Ammon's horn (tissue), 1 donor: ENCODE measurements at places on chromosomes 16 and 17.
A peak's percentile ranks its signal among the peaks of the same experiment; 100 is the strongest.

GRCh38 chr17:49148171-49148570, 15.6 kb downstream of the B4GALNT2 start:
- DNase-seq = no peak

GRCh38 chr16:20359997-20360396, 7.5 kb upstream of the UMOD start:
- DNase-seq = no peak

- DNase-seq = no peak
Observed at GRCh38 chr17:2023692-2024571, 1.2 kb downstream of the RTN4RL1 start.

DNA sequence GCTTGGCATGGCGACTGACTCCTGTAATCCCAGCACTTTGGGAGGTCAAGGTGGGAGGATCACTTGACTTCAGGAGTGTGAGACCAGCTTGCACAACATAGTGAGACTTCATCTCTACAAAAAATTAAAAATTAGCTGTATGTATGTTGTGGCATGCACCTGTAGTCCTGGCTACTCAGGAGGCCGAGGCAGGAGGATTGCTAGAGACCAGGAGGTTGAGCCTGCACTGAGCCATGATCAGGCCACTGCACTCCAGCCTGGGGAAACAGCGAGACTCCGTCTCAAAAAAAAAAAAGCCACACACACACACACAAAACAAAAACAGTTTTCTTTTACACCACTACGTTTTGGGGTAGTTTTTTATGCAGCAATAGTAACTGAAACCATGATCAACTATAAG, 89.0 kb upstream of the DHX40 start:
- no peak for DNase-seq

DNA sequence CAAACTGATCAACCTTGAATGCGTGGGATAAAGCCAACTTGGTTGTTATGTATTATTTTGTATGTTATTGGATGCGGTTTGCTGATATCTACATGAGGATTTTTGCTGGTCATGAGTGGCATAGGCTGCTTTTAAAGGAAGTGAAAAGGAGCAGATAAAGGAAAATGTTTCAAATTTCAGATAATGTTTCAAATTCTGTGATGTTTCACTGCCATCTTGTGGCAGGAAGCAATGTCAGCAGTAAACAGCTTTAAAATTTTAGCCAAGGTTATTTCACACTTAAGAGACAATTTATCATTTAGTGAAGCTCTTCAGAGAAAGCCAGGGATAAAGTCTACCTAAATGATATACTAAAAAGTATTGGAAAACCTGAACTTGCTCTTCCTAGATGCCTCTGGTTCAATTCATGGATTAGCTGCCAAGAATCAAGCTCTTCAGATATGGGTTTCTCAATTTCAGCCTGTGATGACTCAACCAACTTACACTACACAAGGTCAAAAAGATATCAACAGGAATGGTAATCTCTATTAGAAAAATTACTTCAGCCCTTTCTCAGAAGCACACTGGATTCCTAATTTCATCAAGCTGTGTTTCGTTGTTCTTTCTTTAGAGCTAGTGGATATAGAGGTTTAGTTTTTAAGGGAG, 136.0 kb upstream of the C17orf78 start:
- DNase-seq = peak; percentile 18

DNA sequence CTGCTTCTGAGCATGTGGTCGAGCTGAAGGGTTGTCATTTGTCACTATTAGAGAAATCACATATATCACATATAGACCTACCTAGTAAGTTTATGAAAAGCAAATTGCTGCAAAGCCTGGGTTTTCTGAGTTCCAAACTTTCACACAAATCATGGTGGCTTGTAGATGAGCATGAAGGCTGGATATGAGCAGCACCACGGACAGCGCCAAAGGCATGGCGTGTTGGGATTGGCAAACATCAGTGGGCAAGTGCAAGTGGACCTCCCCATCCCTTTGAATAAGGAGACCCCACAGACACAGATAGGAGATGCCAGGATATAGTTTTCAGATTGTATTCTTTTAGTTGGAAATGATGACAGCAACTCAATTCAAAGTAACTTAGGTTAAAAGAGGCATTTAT, 77.6 kb upstream of the CACNG3 start:
- DNase-seq = no peak

DNA sequence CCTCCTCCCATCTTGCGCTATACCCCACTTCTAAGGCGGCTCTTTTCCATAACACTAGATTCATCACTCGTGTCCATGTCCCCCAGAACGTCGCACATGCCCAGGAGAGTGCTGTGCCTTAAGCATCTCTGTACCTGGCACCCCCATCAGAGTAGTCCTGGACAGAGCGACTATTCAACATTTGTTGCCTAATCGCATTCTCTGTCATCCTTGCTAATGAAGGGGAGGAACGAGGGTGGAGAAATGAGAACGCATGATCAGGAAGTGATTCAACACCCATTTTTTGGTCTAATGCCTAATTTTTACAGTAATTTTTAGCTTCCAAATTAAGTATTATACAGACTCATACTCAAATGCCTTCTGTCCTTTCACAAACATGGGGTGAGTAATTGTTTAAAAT, 53.2 kb downstream of the SLC39A11 start:
- peak; percentile 26 for DNase-seq

GRCh38 chr16:65601781-65602180, 479.9 kb upstream of the CDH11 start:
- no peak for DNase-seq

DNA sequence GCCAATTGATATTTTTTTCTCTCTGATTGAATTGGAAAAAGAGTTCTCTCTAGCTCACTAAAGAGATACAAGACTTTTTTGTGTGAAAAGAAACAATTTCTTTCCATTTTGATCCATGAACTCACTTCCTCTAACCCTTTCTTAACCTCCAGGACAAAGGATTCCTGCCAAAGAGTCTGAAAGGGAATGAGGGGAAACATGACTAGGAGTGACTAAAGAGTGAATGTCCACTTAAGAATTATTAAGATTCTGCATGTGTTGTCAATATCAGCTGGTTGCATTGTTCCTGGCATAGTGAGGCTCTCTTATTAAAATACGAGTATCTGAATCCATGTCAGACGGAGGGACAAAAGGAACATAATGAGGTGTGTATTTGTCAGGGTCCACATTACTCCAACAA, 344.7 kb downstream of the GRIN2A start:
- DNase-seq = no peak

GRCh38 chr17:75641343-75641742, 8.1 kb downstream of the SMIM5 start:
- peak; percentile 63 for DNase-seq

GRCh38 chr17:42118545-42118944, 2.6 kb downstream of the KAT2A start:
- no peak for DNase-seq

DNA sequence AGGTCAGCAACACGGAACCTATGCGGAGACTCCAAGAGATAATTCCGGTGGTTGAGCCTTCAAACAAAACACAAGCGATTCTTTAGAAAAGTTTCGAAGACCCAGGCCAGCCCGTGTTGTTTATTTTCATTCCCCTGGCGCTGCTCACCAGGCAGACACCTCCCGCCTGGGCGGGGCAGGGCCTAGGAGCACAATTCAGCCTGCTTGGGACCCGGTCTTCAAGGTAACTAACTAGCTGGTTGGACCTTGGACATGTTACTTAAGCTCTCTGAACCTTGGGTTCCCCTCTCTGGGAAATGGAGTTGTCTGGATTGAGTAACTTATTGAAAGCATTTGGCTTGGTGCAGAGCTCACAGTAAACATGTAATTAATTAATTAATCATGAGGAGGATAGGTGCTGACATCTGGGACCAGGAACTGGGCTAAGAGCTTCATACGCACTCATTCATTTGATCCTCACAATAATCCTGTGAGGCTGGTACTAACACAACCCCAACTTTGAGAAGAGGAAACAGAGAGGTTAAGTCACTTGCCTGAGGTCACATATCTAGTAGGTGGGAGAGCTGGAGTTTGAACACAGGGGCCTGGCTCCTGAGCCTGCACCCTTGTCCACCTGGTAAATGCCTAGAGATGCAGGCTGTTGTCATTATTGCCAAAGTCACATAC, 125.3 kb upstream of the SMURF2 start:
- no peak for DNase-seq

DNA sequence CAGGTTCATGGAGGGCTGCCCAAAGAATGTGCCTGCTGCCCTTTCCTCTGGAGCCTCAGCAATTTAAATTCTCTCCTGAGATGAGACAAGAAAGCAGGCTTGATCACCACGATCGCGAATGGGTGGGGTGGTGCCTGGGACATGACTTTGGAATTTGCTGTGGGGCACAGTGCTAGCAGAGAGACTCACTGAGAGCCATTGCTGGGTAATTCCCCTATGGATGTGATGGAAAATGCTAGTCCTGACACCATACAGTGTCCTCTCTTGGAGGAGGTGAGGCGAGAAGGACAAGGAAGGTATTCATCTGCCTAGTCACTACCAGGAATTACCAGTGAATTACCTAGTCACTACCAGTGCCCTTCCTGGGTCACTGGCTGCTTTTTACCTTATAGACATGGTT, 15.5 kb downstream of the FAM20A start:
- DNase-seq = no peak

GRCh38 chr17:4986403-4986802, 1.1 kb downstream of the CAMTA2 start:
- no peak for DNase-seq

DNA sequence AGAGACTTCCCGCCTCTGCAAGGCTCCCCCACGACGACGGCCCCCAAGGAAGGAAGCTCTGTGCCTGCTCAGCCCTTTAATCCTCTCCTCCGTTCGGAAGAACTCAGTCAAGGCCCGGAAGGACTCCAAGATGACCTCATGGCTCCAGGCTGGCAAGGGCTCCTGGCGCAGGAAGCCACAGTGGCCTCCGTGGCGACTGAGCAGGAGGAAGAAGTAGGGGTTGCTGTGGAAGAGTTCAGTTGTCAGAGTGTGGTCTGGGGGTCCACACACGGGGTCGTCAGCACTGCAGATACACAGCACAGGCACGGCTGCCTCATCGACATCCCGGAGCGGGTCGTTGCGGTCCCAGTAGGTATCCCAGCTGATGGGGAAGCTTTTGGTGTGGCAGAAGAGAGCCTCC, 4.2 kb downstream of the ABHD15 start:
- no peak for DNase-seq

DNA sequence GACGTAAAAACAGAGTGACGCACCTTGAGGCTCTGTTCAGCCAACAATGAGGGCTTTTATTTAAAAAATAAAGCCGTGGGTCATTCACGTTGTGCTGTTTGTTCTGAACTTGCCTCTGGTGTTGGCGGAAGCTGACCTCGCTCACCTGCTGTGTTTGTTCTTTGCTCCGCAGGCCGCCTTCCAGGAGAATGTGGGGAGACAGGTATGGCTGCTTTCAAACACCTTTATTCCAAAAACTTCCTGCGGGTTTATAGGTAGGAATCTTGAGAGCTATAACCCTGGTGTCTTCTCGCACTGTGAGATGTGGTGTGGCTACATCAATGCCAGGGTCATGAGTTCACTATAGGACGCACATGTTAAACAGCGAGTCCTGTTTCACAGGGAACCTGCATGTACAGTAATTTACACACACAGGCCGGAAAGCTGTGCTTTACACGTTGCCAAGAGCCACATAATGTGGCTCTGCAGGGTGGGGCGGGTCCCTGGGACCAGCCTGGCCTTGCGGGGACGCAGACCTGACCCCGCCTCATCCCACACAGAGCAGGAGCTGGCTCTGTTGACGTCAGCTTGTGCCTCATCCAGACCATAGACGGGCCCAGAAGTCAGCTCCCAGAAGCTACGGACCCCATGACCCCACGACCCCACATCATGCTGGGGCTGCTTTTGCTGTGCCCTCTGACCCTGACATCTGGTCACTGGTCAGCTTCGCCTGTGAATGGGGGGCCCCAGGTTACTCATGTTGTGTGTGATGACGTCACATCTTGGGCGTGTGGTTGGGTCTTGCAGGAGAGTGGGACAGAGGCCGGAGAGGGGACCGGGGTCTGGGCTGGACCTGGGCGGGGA, 49.9 kb upstream of the ZNF750 start:
- no peak for DNase-seq

GRCh38 chr17:68231541-68231940, 16.3 kb upstream of the AMZ2 start:
- no peak for DNase-seq

GRCh38 chr17:45067637-45068036, 6.5 kb downstream of the NMT1 start:
- DNase-seq = no peak

DNA sequence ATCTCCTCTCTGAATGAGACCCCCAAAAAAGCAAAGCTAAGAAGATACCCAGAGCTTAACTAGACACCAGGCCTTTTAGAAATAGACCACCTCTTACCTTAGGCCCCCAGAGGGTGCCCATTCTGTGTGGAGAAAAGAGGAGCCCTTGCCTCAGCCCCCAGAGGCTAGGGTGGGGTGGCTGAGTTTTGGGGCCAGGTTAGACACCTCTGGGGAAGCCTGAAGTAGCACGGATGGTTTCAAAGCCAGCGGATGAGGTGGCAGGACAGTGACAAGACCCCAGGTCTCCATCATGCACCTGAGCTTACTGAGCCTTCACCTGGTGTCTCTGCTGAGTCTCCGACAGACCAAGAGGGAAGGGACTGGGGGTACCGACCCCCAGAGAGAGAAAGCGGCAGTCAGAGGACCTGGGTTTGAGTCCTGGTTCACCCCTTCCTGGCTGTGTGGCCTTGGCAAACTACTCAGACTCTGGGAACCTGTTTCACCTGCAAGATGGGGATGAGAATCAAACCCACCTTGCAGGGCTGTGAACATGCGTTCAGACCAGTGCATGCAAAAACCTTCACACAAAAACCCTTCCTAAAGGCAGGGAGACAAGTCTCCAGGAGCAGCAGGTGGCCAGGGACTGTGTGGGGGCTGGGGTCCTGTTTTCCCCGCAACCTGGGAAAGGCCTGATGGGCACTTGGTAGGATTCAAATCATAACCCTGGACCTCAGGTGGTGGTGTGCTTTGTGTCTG, 7.7 kb downstream of the SCGB1C2 start:
- no peak for DNase-seq

GRCh38 chr16:30567991-30568638, 3.4 kb downstream of the ZNF688 start:
- DNase-seq = no peak

- no peak for DNase-seq
Observed at GRCh38 chr16:51638339-51639135, 487.5 kb upstream of the SALL1 start.

- no peak for DNase-seq
Observed at GRCh38 chr17:27526604-27527002, 70.4 kb downstream of the KSR1 start.

DNA sequence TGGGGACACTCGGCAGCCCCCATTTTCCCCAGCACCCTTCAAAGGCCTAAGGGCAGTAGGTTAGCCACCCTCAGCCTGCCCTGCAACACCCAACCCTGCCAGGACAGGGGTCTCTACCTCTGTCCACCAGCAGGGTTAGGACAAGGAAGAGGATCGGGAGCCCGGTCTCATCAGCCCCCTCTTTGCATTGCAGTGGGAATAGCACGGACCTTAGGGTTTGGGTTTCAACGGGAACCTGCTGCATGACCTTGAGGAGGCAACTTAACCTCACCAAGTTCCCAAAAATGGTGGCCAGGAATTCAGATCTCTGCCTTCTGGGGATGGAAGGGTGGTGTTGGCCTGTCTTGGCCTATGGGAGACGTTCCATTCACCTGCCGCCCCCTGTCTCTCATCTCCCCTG, 20.2 kb upstream of the SPPL2C start:
- DNase-seq = no peak

- peak; percentile 27 for DNase-seq
Observed at GRCh38 chr16:69404275-69404805, 18.5 kb upstream of the TERF2 start.

GRCh38 chr17:39640591-39641031, 3.7 kb downstream of the STARD3 start:
- no peak for DNase-seq

- DNase-seq = no peak
Observed at GRCh38 chr16:17367036-17367435, 103.7 kb downstream of the XYLT1 start.
